ENCODE measurements at places on chromosomes 11 and 22.

- no peak for DNase-seq
Observed at GRCh38 chr22:50626850-50627641, 906 bp downstream of the ARSA start.

DNA sequence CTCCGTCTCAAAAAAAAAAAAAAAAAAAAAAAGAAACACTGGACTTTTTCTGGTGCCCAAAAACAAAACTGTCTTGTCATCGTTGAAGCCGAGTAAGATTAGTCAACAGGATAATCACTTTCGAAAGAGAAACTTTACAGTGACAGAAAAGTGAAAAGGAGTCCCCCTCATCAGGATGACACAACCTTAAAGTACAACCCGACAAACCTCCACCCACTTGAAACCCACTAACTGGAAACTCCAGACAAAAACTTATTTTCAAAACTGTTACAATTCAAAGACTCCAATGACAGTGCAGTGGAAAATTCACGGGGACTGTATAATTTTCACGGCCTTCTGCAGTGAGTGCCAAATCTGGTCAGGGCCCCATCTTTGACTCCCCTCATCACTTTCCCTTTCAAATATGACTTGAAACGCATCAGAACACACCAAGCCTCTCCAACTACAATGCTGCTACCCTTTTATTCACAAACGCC, 1.3 kb downstream of the DENND5A start:
- DNase-seq = no peak

DNA sequence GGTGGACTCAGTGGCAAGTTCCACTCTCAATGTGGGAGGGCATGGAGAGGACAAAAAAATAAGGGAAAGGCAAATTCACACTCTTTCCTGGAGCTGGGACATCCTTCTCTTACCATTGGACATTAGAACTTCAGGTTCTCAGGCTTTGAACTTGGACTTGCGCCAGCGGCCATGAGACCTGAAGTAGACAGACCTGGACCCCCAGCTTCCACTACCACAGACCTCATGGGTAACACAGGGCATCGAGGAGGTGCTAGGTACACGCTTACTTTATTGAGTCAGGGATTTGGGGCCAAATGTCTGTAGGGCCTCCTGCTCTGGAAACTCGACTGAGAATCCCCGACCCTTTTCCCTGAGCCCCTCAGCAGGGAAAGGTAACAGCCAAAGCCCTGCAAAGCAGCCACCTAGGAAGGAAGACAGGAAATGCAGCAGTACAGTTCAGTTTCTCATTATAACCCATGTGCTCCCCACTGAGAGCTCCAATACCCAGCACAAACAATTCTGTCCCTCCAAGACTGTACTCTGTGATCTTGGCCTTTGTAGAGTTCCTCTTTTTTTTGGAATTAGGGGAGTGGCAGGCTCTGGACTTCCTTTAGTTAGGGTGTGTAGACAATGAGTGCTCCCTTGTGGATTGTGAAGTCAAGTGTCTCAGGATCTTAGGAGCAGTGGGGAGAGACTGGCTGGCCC, 5.7 kb downstream of the CHRNA10 start:
- DNase-seq = no peak

GRCh38 chr22:48757581-48757980, 1070.1 kb downstream of the BRD1 start:
- DNase-seq = no peak

GRCh38 chr22:37063431-37064420, 12.2 kb downstream of the KCTD17 start:
- no peak for DNase-seq

GRCh38 chr11:567011-567628, 6.3 kb downstream of the RASSF7 start:
- no peak for DNase-seq

DNA sequence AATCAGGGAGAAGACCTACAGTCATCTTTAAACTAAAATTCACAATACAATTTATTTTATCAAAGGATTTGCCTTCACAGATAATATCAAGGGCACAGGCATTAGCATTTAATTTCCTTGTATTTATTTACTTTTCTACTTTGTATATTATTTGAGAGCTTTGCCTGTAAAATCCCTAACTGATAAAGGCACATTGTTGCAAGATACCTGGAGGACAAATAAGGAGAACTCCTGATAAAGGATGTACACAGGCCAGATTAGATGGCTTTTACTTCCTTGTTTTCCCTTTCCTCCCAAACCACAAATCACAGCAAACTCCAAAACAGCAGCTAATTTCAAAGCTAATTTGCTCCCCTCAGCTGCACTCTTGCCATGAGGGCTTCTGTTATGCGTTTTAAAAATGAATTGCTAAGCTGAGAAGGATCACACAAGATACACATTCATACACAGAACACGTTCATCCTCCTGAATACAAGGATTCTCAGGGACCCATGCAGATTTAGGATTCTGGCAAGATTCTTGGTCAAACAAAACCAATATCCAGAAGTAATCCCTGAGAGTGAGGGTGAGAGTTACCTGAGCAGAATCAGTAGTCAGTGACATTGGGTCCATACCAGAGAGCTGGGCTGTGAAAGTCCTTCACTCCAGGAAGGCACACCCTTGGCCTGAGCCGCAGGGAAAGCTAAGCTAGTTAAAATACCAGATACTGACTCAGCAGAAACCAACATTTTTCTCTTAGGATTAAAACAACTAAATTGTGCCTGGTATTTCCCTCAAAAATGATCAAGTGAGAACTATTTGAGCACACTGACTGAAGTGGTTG, 100.3 kb upstream of the CLPB start:
- no peak for DNase-seq

DNA sequence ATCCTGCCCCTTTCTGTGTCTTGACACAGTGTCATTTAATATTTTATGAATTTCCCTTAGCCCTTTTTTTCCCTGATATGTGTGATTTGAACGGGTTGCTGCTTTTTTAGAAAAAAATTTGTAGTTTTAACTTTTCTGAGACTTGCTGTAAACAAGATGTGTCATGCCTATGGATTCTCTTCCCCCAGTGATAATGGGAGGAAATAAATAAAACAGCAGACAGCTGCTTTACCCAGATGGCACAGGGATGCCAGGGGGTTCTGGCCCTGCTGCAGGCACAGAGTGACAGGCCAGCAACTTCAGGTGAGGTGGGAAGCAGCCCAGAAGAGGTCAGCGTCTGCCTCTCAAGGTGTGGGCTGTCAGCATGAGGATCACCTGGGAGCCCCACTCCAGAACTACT, 266.9 kb downstream of the KIRREL3 start:
- peak; percentile 22 for DNase-seq

DNA sequence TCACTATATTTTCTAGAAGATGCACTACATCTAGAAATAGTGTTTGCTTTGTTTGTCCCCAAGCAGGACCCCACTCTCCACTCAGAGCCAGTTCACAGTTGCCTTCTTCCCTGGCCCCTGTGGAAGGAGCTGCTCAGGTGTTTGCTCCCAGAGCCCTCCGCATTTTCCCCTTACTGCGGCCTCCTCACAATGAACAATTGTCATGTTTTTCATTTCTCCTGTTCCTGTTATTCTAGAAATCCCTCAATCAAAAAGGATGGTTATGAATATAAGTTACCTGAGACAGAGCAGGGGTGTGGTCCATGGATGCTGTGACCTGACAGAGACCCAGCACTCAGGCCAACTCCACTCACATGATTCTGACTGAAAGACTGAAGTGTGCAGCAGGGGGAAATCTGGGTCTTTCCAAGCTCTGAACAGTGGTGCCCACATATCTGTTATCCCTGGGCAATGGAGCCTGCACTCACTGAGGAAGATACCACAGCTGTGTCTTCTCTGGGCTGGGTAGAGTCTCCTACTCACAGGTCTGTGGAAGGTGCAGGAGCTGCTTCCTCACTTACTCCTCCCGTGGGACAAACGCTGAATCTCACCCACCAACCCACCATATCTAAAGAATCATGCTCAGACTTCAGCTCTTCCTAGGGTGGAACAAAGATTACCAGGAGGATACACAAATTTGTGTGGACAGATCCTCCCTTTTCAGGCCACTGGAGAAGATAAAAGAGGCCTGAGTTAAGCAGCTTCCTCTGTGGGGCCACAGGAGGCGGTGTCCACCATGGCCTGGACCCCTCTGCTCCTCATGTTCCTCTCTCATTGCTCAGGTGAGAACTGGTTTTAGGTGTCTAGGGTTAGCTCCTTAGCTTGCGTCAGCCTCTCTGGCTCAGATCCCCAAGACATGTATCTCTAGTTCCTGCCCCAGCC, 87.1 kb upstream of the TOP3B start:
- no peak for DNase-seq

DNA sequence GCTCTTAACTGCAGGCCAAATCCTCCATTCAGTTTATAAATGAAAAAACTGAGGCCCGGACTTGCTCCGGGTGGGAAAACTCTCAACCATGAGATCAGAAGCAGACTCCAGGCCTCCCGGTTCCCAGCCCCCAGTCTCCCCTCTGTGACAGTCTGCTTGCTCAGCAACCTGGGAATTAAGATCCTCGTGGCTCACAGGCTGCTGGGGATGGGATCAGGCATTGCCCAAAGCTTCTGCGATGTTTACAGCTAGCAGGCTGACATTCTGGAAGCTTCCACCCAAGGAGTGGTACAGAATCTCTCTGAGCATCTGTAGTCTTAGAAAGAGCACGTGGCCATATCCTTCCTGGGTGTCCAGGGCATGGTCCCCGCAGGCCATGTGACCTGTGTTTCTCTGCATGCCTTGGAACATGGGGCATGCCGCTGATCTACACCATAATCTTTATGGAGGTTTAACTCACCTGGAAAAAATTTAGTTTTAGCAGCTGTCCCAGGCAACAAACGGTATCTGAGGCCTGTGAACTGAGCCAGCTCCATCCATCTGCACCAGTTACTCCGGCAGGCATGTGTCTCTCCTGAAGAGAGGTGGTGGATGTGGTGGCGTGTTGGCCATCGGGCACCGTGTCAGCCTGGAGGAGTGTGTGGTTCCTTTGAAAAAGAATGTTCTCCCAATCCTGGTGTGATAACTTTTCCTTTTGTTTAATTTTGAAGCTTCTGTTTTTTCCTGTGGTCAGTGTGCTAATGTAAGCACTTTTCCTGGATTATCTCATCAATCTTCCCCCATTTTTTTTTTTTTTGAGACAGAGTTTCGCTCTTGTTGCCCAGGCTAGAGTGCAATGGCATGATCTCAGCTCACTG, 7.9 kb downstream of the FBLN1 start:
- DNase-seq = no peak

- DNase-seq = no peak
Observed at GRCh38 chr11:68685656-68686380, 1.5 kb downstream of the GAL start.

DNA sequence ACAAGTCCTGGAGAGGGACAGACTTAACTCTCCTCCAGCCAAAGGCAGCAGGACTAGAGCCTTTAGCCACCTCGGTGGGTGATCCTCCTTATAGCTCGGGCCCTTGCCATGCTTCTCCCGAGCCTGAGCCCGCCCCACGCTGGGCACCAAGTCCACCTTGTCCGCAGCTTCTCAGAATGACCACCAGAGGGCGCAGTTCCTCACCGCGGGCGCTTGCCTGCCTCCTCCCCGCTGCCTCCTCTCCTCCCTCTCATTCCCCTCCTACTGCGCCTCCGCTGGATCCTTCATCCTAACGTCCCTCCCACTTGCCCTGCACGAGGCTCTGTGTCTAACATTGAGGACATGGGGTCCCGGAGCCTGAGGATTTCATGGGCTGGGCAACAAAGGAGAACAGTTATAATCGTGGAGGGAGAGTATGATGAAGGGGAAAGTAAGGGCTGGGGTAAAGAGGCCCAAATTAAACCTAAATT, 11.3 kb upstream of the MOGAT2 start:
- peak; percentile 23 for DNase-seq

- DNase-seq = no peak
Observed at GRCh38 chr11:128456566-128457268, 130.6 kb downstream of the ETS1 start.

GRCh38 chr11:27041141-27041899, 705 bp downstream of the BBOX1 start:
- DNase-seq = no peak

- no peak for DNase-seq
Observed at GRCh38 chr11:23730307-23730998, 766.4 kb upstream of the LUZP2 start.

- DNase-seq = no peak
Observed at GRCh38 chr22:47300698-47301405, 538.4 kb downstream of the TBC1D22A start.

GRCh38 chr22:24976442-24977218, 24.1 kb downstream of the KIAA1671 start:
- DNase-seq = no peak

DNA sequence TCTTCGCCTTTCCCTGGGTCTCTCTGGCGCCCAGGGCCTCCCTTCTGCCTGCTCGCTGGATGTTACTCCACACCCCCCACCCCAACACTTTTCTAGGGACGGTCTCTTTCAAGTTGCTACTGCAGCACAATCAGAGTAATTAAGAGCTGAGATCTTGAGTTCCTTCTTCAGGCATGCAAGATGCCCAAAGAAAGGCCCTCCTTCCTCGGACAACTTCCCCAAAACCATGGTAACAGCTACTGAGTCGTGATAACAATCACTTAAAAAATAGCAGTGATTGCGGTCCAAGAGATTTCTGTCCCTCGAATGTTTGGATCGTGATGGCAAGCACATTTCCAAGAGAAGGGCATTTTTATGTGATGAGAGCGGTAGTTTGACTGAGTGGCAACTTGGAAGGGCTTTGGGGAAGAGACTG, 638 bp upstream of the TENM4 start:
- DNase-seq = no peak

DNA sequence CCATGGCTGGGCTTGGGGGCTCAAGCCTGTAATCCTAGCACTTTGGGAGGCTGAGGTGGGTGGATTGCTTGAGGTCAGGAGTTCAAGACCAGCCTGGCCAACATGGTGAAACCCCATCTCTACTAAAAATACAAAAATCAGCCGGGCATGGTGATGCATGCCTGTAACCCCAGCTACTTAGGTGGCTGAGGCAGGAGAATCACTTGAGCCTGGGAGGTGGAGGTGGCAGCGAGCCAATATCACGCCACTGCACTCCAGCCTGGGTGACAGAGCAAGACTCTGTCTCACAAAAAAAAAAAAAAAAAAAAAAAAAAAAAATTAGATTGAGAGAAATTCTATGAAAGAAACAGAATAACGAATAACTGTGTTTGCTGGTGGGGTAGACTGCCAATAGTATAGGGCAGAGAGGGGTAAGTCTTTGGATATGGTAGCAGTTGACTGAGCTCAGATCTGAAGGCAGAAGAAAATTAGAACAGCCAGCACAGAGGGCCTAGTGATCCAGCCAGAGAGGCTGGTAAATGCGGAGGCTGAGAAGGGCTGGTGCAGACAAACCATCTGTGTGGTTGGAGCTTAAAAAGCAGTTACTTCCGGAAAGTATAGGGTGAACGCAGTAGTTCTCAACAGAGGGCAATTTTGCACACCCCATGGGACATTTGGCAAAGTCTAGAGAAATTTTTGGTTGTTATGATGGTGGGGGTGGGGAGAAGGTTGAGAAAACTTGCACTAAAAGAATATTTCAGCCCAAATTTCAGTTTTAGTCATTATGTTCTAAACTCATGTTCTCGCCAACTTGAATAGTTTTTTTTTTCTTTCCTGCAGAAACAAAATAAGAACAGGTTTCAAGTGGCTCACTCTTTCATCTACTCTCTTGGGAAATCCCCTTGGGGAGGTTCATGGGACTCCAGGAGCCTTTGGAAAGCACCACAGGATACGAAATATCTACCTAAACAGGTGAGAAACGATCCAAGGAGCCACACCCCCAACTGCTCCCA, 1.6 kb upstream of the HORMAD2 start:
- DNase-seq = no peak

GRCh38 chr22:20298803-20299745, 20.8 kb downstream of the DGCR6L start:
- peak; percentile 27 for DNase-seq

- DNase-seq = no peak
Observed at GRCh38 chr11:68751331-68751856, at the start of gene TESMIN. TSS of gene TESMIN (minus strand) at chr11:68751520. CDS start at chr11:68750660, 860 bp downstream.

Measured in NCI-H1694 (cell line).